Renal pelvis (tissue), 12 donors: ENCODE measurements at places on chromosomes 2 and 18. TPM values are rescaled to one million over a fixed set of nuclear protein-coding genes. Genes with fewer than 3 reads are reported as not detected.

CROCC2 gene
- 0.07 TPM for polyA plus RNA-seq

GKN1 gene
- not detected for polyA plus RNA-seq

ZSWIM2 gene
- polyA plus RNA-seq = not detected

KCNK3 gene
- 5.3 TPM for polyA plus RNA-seq

DNA sequence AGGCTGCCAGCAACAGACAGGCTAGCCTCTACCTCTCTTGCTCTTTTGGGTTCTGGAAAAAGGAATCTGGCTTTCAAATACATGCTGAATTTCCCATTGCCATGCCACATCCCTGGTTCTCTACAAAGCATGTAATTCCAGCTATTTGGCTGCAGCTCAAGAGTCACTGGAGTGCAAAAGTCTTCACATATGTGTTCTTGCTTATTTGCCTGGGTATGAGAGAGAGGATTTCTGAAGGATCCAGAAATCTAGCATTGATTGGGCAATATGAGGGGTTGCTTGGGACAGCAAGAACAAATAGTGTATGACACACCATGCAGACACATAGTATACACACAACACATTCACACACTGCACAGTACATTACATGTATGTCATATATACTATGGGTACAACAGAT is 30.7 kb upstream of the LGALSL start:
- no peak for DNase-seq

DNA sequence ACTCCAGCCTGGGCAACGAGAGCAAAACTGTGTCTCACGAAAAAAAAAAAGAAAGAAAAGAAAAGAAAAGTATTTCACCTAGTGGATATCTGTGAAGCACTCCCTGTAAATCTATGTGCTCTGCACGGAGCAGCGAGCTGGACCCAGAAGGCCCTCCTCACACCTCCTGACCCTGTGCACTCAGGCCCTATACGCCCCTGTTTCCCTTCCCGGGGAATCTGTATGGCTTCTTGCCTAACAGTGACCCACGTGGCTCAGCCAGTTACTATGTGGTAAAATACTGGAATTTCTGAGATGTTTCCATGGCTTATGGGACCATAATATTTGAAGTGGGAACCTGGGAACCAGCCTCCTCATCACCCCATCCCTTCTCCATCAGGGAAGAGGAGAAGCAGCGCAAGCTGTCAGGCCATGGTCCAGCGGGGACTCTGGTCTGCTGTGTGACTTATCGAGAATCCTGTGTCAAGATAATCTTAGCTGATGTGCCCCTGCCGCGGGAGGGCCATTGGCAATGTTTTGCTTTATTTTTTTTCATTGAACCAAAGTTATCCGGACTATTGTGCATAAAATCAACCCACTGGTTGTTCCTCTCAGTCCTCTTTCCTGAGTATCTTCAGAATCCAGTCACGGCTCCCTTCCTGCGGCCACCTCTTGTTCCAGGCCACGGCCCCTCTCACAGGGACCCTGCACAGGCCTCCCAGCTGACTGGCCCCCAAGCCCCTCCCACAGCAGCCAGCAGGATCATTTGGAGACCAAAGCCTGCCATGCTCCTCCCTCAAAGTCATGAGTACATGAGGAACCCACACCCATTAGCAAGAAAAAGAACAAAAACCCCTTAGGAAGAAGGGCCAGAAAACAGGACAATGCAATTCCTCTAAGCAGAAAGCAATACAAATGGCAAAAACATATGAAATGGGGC is 30.6 kb downstream of the SDC1 start:
- no peak for DNase-seq

DNA sequence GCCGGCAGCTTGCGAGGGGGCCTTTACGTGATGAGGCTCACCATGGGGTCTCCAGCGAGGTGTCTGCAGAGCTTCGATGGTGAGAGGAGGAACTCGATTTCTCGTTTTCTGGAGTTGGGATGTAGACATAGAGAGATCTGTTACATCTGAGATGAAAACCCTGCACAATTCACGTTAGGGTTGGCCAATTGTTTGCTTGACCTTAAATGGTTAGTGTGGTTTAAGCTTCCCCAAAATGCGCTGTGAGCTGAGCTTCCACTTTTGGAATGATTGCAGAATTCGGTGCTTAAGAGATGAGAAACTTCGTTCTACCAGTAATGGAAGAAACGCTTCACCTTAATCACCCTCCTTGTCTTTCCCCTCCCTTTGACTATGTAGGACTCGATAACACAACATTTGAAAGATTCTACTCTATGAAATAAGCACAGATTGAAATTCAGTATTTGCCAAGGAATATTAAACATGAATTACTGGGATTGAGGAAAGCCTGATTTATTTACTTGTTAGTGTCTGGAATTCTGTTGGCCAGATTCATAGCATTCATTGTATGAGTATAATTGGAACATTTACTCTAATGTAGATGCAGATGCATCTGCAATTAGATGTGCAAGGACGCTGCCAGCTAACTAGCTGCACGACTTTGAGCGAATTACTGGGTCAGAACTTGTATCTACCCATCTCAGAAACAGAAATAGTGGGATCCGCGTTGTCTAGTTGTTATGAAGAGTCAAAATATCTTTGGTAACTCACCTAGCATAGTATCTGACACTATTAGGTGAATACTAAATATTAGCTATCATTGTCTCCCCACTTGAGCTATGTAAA is 1.6 kb upstream of the KLF7 start:
- DNase-seq = no peak

GRCh38 chr2:101873543-101873942 is 118.2 kb upstream of the IL1R2 start:
- no peak for DNase-seq

GRCh38 chr18:26863122-26863879 is 2.2 kb downstream of the AQP4 start:
- no peak for DNase-seq

GRCh38 chr2:237198164-237198855 is 112.6 kb downstream of the COPS8 start:
- DNase-seq = no peak

GRCh38 chr2:28332696-28333095 is 60.0 kb upstream of the FOSL2 start:
- DNase-seq = no peak

GRCh38 chr2:1307670-1308069 is 105.6 kb upstream of the TPO start:
- no peak for DNase-seq

- DNase-seq = no peak
These were observed 39.4 kb upstream of the SH3BP4 start for GRCh38 chr2:234912437-234912836.
